ENCODE measurements at places on chromosomes 2 and 18.

DNA sequence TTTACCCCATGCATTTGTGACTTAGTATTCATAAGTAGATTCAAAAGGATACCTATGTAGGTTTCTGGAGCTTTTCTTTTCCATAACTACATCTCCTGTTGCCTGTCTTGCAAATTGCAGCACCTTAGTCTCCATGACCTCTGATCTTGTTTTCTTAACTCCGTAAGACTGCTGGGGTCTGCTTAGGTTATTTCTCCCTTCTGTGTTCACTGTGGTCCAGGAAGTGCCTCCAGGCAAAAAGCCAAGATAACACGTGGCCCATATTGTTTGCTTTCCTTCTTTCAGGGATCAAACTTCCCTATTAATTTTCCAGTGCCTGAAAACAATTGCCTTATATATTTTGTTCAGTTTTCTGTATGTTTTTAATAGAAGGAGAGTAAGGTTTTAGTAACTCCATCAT, 86.4 kb downstream of the GCA start:
- DNase-seq: no peak

DNA sequence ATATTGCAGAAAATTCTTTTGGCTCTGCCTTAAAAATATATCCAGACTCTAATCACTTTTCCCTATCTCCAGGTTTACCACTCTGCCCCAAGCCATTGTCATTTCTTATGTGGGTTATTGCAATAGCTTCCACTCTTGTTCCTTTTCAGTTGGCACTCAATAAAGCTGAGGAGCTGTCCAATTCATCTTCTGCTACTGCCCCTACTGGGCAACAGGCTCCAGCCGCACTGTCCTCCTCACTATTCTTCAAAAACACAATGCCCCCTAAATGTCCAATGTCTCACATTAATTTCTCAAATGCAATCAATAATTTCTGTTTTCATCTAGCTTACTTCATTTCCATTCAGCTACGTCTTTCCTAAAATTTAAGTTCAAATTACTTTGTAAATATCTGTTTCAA, 1262.5 kb upstream of the CDH2 start:
- no peak for DNase-seq

GRCh38 chr18:78875016-78875777, 104.4 kb upstream of the SALL3 start:
- peak; percentile 56 for DNase-seq

- DNase-seq: no peak
Measured at GRCh38 chr2:38553554-38553953, 49.2 kb downstream of the HNRNPLL start.

DNA sequence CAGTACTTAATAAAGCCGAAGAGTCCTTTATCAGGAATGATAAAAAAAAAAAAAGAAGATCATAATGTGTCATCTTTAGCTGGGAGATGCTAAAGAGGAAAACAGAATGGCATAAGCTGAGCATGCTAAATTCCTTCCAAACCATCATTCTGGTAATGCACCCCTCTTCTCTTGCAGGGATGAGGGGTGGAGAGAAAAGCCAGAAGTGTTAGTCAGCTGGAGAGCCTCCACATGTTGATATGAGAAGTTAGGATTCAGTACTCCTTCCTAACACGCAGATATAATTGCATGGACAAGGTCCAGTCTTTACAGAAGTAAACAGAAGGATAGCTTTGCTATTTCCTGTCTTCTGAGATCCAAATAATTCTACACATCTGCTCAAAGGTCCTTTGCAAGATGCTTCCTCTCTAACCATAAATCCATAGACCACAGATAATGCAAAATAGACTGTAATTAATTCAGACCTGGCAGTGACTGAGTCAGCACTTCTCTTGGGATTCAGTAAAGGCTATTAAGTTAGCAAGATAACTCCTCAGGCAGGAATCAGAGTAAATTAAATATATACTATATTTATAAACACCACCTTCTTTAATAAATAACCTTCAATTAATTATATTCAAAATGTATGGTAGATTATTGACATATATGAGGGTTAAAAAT, 930.0 kb upstream of the KLHL29 start:
- no peak for DNase-seq
